A549 treated with Mapracorat at 1 μM for 4 hours (cell line): ENCODE measurements at places on chromosomes 13 and 19. TPM values are rescaled to one million over a fixed set of nuclear protein-coding genes. Genes with fewer than 3 reads are reported as not detected.

LRFN3 gene
- total RNA-seq: 12.9 to 23.3 TPM (median 21.0 TPM) in 5 replicates

LSM4 gene
- total RNA-seq: 220 to 248 TPM (median 240 TPM) in 5 replicates

LILRB4 gene
- not detected in 5 replicates for total RNA-seq

ANKRD24 gene
- total RNA-seq: 0.08 to 0.23 TPM (median 0.20 TPM) in 5 replicates

PRSS57 gene
- total RNA-seq: 0.18 to 0.23 TPM in 2 of 5 replicates, not detected in the others

ZNF529 gene
- 2.1 to 3.2 TPM (median 2.5 TPM) in 5 replicates for total RNA-seq

ZNF460 gene
- total RNA-seq: 0.81 to 1.2 TPM (median 1.1 TPM) in 5 replicates

SIAH3 gene
- total RNA-seq: 0.01 TPM in 1 of 5 replicates, not detected in the others
